ENCODE measurements at places on chromosomes 12 and 14.

- no peak for DNase-seq
These were observed 909.9 kb downstream of the NRXN3 start for GRCh38 chr14:79080040-79080439.

- DNase-seq, result no peak
These were observed 41.8 kb upstream of the CCDC196 start for GRCh38 chr14:66444271-66444927.

- peak; percentile 9 for DNase-seq
These were observed 10.9 kb downstream of the C12orf43 start for GRCh38 chr12:121005346-121005815.

DNA sequence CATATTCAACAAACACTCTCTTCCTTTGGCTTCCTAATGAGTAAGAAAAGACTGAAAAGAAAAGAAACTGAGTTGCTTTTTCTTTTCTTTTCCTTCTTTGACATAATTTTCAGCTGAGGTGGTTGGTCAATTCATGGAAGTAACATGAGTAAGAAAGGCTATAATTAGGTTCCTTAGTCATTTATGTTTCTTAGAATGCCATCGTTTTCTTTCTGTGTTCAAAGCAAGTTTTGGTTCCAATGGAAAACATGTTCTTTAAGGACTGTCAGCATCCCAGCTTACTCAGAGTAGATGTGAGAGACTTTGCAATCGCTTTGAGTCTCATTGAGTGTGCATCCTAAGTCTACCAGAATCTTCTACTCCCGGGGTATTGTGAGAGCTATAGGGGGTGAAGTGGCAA lies 882.4 kb downstream of the DIO2 start:
- no peak for DNase-seq

DNA sequence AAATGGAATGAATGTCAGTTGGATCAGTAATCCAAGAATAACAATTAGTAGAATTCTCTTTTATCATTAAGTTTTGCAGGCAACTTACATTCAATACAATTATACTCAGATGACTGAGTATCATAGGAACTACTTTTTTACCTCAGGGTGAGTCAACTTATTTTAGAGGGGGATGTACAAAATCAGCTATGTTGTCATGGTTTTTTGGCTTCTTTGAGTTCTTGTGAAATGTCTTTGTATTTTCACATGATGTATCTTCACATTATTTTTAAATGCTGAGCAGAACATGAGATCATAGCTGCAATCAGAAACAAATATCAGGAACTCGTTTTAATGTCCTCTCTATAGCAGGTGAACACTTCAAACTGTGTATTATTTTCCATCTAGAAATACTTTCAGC lies 65.3 kb upstream of the PTPRR start:
- no peak for DNase-seq

GRCh38 chr12:83843541-83843940 lies 1069.1 kb downstream of the SLC6A15 start:
- no peak for DNase-seq

DNA sequence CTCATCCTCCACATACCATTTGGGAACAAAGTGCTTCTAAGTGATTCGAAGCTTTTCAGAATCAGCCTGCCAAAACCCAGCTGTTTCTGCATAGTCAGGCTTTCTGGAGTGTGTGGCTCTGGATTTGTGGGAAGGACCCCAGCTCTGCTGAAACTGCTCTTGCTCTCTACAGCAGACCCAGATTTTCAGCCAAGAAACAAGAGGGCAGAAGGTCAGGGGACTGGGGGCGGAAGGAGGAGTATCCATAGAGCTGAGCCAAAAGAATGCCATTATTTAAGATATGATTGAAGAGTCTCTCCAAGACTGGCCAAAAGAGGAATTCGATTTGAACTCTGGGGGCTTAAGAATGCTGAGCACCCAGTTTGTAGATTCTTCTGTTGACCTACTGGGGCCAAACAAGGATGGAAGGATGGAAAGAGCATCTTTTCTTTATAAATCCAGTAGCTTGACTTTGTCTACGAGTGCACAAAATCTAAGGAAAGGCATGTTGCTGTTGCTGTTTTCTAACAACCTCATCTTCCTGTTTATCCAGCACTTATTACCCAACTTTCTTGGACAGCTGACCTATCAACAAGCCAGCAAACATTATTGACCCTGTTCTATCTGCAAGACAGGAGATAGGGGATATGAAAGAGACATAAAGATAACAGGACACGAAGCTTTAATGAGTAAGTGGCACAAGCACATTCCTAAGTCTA lies 29.2 kb downstream of the FBLN5 start:
- no peak for DNase-seq

DNA sequence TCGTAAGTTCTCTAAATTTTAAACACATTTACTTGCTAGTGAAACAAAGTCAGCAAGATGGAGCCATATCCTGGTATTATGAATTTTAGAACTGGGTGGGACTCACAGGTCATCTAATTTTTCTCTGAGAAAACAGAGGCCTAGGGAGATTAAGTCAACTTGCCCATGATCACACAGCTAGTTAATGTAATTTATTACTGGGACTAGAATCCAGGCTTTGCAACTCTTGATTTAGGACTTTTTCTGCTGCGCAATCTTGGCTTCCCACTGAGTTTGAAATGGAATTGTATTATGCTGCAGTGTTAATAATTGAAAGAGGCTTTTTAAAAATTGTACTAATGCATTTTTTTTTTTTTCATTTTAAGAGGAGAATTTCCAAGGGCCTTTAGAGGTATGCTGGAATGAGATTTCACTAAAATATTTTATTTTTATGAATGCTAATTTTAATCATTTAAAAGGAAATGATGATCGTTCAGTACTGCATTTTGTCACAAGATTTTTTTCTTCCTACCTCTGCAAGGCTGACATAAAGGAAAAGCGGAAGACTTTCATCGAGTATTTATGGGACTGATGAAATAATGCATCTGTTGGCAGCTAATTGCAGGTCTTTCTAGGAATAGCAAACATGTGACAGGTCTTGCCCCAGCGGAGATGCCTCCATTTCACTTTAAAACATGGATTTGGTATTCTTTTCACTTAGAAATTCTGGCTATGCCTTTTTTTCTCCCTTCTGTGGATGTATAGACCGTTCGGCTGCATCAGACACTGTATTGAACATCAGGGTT lies 9.6 kb downstream of the CRADD start:
- DNase-seq, result no peak

DNA sequence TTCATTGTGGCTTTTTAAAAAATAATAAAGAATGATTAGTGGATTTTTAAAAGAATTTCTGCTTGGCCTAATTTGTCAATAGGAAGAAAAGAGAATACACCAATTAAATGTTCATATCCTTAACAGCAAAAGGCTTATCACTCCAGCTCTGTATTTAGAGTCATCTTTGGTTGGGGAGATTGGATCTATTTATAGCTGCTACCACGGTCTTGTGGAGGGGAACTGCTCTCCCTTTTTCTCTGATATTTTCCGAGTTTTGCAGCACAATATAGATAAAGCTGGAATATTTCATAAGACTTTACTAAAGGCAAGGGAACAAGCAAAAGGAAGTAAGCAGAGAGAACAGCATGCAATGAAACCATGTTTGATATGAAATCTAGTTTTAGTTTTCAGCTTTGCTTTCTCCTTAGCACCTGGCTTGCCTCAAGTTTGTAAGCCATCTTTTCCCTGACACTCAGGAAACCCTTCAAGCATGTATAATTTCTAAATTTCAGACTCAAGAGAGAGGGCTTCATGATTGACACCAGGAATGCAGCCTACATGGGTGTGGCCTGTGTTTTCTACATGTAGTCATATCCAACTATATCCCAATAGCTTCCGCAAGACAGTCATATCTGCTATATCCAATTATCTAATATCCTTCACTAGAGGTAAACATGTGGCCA lies 35.2 kb downstream of the BRMS1L start:
- DNase-seq, result no peak

Data from T follicular helper cell (primary cell).